ENCODE measurements at places on chromosomes 5 and 9. TPM values are rescaled to one million over a fixed set of nuclear protein-coding genes. Genes with fewer than 3 reads are reported as not detected.
A peak's percentile ranks its signal among the peaks of the same experiment; 100 is the strongest.

Gene FNIP1
- total RNA-seq, result 34.1 TPM

Gene KCNV2
- total RNA-seq, result not detected

Gene BTNL3
- total RNA-seq, result not detected

Gene TMEFF1
- total RNA-seq, result 0.90 TPM

Gene IFNA8
- not detected for total RNA-seq

Gene TIMD4
- not detected for total RNA-seq

Gene TAF1L
- total RNA-seq, result not detected

Gene RLN1
- not detected for total RNA-seq

Gene FABP6
- total RNA-seq, result not detected

Gene PDCD1LG2
- total RNA-seq, result 33.3 TPM

Gene EFNA5
- total RNA-seq, result 1.6 TPM

Gene ARHGEF28
- 13.9 TPM for total RNA-seq

Gene ERCC6L2
- 83.3 TPM for total RNA-seq

DNA sequence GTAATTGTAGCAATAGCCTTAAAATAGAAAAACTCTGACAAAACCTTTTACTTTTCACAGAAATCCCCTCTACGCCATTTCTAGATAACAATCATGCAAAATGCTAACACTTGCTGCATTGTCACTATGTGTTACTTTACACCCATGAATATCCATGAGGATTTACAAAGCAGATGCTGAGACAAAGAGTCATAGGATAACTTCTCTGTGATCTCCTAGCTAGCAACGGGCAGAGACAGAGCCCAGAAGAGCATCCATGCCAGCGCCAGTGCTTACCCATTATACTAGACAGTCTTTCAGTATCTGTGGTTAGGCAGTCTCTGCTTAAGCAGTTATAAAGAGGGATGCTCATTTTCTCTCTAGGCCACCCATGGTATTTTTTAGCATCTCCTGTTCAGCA is 474.1 kb downstream of the CAAP1 start:
- DNase-seq, result no peak

GRCh38 chr9:86507212-86507630 is 153.0 kb upstream of the TUT7 start:
- DNase-seq, result no peak

DNA sequence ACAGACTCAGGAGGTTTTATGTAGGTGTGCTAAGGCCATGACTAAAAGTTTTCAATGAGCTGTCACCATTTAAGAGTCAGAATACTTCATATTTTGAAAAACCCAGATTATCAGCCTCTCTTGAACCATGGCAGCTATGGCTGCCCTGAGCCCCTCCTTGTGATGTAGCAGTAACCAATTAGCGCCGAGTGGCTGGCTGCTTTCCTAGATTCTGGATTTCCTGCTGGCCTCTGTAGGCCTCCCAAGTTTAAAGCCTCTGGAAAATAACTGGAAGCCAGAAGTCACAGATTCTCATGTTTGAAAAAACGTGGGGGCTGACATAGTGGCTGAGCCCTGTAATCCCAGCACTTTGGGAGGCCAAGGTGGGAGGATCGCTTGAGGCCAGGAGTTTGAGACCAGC is 25.5 kb downstream of the DAB2IP start:
- DNase-seq, result no peak

- DNase-seq, result no peak
These were observed 91.1 kb downstream of the TRIO start for GRCh38 chr5:14234204-14234603.

DNA sequence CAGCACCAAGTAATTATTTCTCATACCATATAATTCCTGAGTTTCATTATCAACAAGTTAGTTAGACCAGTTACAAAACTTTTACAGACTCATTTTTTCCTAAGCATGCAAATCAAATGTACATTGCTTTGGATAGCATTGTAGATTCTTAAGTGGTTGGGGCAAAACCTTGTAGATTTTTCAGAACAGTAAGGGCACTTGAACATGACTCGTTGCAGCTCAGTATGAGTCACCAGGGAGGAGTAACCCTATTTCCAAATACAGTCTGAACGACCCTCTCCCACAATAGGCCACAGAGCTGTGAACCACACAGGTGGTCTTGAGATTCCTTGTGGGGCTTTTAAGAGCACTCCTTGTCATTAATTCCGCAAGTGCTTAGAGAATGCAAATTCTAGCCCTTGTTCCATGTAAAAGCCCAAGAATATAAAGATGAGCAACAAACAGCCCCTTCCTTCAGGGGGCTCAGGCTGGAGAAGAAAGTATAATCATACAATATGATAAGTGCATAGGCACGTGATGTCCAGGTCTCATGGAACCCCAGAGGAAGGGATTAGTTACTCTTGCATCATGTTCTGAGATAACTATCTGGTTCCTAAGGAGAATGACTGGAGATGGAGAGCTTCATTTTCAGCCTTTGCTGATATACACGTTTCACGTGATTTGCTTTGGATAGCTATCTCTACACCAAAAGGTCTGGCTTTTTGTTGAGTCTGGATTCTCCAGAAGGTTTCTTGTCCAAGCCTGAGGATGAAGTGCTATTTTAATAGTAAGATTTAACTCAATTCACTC is 295.7 kb downstream of the KCNN2 start:
- DNase-seq, result no peak

- no peak for DNase-seq
These were observed 93.1 kb upstream of the WWC1 start for GRCh38 chr5:168198359-168198758.

DNA sequence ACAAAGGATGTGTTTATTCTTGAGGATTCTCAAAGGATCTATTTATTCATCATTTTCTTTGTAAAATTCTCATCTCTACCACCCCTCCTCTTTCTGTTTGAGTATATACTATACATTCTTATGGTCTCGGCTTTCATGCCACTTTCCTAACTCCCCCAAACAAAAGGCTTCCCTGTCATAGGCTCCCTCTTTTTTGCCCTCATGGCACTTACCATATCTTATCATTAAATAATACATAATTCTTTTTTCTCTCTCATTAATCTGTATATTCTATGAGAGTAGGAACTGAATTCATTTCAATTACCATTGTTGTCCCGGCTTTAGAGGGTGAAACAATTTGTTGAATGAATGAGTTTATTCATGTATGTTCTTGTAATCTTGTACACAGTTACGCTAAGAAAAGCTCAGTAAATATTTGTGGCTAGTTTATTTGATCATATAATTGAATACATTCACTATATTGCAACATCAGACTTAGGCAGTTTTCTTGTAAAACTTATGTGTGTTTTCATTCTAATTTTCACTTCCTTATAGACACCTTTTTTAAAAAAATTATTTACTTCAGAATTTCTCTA is 254.6 kb downstream of the EDIL3 start:
- no peak for DNase-seq

DNA sequence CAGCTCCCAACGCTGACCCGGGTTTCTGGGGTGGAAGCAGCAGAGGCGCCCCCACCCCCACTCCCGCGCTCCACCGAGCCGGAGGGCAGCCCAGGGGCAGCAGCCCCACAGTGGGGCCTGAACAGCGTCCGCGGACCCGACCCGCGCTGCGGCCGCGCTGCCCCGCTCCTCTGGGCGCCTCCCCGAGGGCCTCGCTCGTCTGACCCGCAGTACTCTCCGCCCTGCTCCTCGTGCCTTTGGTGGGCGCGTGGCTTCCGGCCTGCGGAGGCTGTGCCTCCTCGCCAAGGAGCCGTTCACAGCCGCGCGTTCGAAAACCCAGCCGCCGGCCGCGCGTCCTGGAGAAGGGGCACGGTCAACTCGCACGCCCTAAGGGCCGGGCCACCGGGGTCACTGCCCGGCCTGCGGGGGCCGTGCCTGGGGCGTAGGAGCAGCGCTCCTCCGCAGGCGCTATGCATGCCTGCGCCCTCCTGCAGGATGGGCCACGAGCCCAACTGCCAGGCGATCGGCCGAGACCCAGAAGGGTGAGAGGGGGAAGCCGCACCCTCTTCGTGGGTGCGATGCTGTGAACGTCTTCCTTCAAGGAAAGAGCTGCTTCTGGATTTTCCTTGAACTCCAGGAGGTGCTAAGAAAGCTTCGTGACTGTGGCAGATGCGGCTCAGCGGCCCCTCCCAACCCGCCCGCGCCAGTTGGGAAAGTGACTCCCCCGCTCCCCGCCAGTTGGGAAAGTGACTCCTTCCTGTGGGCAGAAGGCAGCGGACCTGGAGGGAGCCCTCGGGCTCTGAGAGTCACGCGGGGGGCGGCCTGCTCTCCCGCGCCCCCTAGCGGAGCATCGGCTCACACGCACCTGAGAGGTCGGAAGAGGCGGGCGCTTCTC is 82.7 kb downstream of the HSD17B3 start:
- DNase-seq, result no peak

- no peak for DNase-seq
These were observed 7.3 kb downstream of the PRR7 start for GRCh38 chr5:177453852-177454396.

- peak; percentile 86 for DNase-seq
These were observed 39.3 kb downstream of the UBE2D2 start for GRCh38 chr5:139600336-139600949.

GRCh38 chr5:110896901-110897300 is 158.1 kb downstream of the SLC25A46 start:
- peak; percentile 90 for DNase-seq

DNA sequence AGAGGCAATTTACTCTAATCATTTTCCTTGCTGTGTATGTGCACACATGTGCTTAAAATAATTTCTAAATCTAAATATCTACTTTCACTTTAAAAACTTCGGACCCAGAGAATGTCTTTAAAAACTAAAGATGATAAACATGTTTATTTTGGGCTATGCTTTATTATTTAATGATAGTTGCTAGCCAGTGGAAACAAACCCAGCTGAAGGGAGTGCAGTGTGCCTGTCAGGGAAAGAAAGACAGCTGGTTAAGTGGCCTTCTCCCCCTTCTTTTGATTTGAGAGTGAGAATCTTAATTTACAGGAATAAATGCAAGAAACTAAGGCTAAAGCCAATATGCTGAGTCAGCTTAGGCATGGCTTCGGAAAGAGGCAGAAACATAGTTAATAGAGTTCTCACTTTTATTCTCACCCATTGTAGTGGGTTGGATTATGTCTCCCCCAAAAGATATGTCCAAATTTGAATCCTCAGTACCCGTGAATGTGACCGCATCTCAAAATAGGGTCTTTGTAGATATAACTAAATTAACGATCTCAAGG is 111.4 kb downstream of the DCP2 start:
- DNase-seq, result no peak

DNA sequence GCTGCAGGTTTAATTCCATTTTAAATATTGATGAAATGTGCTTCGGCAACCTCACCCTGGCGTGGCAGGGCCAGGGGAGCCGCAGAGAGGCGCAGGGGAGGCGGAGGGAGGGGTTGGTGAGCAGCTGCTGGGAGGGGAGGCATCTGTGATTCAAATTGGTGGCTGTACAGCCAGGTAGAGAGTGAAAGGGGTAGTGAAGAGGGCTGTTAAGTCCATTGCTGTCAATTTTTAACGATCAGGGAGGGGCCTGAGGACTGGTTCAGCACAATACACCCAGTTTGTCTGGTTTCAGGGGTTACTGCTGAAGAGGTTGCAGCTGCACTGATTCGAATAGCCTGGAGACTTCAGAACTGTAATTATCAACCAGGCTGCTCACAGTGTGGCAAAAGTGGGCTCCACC is 31.3 kb downstream of the LHX6 start:
- DNase-seq, result no peak

DNA sequence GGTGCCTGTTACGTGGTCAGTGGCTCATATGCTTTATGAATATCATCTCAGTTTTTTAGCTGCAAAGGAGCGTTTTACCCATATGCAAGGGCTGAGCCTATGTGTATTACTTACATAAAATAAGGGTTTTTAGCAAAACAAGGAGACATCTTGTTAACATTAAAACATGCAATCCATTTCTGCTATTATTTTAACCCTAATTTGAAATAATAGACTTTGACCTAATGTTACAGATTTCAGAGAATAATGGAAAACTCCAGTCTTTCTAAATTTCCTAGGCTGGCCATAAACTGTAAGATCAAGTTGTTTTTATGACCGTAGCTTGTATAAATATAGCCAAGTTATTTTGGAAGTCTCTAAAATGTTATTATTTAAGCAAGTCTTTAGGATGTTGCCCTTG is 121.1 kb upstream of the SEMA6A start:
- DNase-seq, result no peak

DNA sequence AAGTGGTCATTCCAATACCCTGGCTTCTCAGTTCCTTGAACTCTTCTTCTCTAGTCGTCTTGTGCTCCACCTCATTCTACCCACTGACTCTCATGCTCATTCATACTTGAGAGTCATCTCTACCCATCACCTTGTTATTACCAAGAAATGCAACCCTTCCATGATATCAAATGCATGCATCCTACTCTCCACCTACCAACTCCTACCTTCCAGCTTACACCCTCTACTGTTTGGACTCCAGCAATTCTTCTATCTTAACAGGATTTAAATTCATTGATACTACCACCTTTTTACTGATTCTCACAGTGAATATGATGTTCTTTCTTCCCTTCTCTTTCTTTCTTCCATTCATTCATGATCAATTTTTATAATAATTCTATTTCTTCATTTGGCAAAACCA is 30.7 kb downstream of the NRG2 start:
- DNase-seq, result no peak

DNA sequence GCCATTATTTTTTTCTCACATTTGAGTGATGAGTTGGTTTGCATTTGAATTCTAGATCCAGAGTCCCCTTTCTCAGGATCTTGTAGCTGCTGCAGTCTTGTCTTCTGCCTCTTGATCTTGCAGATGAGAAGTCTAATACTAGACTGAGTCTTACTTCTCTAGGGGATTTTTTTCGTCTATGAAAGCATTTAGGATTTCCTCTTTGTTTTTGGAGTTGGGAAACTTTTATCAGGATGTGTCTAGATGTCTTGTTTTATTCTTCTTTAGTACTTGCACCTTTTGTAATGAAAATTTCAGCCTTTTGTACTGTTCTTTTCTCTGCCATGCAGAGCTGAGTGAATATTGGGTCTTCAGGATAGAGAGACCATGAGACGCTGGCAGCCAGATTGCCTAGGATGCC is 65.4 kb downstream of the ZNF618 start:
- DNase-seq, result no peak

- no peak for DNase-seq
These were observed 40.9 kb downstream of the STX17 start for GRCh38 chr9:99947395-99947794.

- no peak for DNase-seq
These were observed 10.0 kb upstream of the MARCHF6 start for GRCh38 chr5:10343486-10343885.

DNA sequence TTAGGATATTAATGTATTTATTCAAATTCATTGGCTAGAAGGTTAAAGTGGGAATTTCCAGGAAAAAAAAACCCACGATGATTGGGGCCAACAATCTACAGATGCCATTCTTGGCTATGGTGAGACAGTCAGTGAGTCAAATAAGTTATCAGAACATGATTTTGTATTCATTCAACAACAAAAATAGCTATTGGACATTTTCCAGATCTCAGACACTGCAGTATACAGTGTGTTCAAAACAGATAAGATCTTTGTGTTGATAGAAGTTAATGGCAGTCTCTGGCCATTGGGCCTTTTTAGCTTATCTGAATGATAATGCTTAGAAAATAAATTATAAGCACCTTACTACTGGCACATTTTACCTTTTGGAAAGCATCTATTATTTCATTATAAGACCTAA is 547.7 kb downstream of the MAT2B start:
- peak; percentile 2 for DNase-seq

DNA sequence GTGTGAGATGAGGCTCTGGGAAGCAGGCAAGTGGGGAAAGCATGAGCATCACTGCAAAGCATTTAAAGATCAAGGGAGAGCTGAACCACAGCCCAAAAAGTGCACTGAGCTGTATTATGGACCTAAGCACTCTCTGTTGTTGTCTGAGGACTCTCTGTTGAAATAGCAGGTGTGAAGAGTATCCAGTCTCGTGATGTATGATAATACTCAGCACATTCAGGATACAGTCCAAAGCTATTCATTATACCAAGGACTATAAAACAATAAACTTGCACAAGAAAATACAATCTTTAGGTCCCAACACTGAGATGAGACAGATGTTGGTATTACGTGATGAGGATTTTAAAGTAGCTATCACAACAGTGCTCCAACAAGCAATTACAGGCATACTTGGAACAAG is 97.5 kb upstream of the IGFBPL1 start:
- no peak for DNase-seq

Measured in IMR-90 (cell line).